ENCODE measurements at places on chromosomes 2 and 18.

DNA sequence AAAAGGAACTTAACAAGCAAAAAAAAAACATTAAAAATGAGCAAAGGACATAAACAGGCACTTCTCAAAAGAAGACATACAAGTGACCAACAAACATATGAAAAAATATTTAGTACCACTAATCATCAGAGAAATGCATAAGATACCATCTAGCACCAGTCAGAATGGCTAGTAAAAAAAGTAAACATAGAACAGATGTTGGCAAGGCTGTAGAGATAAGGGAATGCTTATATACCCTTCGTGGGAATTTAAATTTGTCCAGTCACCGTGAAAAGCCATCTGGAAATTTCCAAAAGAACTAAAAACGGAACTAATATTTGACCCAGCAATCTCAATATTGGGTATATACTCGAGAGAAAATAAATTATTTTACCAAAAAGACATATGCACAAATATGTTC lies 1751.3 kb upstream of the LRRTM1 start:
- DNase-seq: no peak

- no peak for DNase-seq
Observed at GRCh38 chr2:234880551-234881211, 71.1 kb upstream of the SH3BP4 start.

DNA sequence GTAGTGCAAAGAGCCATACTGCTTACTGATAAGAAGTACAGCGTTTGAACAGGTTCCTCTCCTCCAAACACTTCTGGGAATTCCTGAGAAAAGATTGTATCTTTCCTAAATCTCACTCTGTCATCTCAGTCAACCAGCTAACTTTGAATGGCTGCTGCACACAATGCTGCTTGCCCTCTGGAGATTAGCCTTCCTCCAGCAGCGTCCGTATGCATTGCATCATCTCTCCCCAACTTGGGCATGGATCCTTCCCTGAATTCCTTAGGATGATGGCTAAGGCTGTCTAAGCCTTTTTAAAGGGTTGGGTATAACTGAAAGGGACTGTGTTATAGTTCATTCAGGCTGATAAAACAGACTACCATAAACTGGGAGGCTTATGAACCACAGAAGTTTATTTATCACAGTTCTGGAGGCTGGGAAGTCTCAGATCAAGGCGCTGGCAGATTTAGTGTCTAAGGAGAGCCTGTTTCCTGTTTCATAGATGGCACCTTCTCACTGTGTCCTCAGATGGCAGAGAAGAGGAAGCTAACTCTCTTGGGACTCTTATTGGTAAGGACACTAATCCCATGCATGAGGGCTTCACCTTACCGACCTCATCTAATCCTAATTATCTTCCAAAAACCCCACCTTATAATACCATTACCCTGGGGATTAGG lies 105.3 kb downstream of the PAX3 start:
- DNase-seq: no peak

GRCh38 chr2:224393157-224393872 lies 8.6 kb downstream of the FAM124B start:
- no peak for DNase-seq

DNA sequence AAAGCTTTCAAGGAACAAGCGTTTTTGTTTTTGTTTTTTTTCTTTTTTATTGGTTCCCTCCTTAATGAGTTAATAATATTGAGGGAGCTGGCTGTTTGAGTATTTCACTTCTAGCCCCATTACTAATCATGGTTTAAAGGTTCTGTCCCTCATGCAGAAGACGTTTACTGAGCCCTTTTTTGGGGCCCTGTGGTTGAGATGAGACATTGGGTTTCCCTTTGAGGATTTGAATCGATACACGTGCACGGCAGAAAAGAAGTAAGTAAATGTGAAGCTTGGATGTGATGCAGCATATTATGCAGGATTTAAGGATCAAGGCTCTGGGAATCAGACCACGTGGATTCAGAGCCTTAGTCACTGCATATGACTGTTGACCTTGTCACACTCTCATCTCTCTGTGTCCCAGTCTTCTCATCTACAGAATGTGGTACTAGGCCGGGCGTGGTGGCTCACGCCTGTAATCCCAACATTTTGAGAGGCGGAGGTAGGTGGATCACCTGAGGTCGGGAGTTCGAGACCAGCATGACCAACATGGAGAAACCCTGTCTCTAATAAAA lies 1.0 kb upstream of the CHST10 start:
- no peak for DNase-seq

GRCh38 chr2:18598848-18599484 lies 9.6 kb upstream of the NT5C1B start:
- DNase-seq: no peak

DNA sequence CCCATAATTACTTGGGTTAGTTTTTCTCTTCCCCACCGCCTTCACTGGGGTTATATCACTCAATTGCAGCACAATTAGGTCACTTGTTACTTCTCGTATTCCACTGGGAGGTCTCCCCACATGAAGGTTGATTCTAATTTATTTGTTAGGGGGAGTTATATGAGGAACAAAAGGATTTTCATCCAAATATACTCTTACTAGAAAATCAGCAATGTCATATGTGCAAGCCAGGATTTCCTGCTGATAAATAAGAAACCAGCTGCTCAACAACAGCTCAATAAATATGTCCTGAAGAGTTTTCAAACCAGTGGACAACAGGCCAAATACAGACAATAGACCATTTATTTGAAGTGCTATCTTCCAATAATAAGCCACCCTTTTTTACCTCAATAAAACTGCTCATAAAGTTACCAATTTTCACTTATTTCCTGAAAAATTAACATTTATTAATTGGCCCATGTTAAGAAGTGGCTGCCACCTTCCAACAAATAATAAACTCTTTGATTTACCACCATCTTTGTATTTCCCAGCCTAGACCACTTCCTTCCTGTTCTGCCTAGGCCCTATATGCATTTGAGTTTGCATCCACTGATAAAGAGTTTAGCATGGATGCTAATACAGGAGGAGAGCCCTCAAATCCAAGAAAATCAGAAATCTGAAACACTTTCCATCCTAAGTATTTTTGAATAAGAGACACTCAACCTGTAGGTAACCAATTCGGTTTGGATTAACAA lies 184.4 kb upstream of the SLC39A10 start:
- DNase-seq: no peak

GRCh38 chr2:220705678-220706077 lies 866.4 kb downstream of the EPHA4 start:
- no peak for DNase-seq

GRCh38 chr2:236601316-236602202 lies 31.9 kb downstream of the ACKR3 start:
- DNase-seq: no peak

DNA sequence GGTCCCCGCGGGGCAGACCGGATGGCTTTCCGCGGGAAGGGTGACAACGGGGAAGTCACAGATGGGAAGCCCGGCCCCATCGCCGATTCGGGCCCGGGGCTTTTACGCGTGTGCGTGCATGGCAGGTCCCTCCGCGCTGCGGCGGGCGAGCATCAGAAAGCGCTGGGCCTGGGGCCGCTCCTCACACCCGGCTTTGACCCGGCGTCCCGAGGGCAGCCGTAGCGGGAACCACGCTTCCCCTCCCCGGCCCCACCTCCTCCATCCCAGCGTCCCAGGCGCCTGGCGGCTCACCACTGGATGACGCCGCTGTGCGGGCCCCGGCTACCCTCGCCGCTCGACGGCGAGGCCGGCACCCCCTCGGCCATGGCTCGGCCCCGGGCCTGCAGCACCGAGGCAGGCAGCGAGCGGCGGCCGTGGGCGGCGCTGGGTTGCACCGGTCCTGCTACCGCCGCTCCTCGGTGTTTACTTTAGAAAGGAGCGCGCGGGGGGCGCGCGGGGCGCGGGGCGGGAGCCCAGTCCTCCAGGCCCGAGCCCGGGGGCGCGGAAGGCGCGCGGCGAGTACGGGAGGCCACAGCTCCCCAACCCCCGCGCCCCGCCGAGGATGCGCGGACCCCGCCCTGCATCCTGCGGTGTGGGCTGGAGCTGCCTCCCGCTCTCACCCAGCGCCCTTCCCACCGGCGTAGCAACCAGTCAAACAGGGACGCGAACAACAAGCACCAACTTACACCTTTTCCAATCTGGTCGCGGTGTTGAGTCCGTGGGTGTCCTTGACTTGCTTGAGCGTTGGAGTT lies 806 bp downstream of the RFX8 start:
- DNase-seq: no peak

DNA sequence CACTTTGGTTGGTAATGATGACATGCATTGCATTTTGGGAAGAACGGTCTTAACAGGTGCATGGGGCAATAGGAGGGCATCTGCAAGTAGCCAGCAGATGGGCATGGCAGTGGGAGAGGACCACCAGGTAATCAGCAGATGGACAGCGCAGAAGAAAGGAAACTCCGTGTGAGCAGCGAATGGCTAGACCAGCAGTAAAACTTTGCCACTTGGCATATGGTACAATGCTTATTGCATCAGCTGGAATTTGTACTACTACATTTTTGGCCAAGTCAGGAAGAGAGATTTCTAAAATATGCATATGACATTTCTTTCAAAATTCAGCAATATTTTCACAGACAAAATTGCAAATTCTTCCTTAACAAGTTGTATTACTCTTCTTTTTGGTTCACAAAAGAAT lies 768.5 kb downstream of the LRP1B start:
- DNase-seq: no peak

DNA sequence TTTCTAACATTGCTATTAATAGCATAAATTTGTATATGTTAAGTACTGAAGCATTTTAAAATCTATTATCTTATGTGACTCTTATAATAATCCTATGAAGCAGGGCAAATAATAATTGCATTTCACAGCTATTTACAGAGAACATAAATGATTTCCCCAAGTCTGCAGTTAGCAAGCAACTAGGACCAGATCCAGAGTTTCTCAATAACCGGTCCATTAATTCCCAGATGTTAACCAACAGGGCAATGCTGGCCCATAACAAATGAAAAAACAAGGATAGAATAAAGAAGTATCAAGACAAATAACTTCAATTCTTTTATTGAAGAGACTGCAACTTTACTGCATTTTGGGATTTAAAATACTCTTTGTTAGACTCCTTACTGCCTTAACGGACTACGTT lies 91.7 kb upstream of the SPTBN1 start:
- no peak for DNase-seq

DNA sequence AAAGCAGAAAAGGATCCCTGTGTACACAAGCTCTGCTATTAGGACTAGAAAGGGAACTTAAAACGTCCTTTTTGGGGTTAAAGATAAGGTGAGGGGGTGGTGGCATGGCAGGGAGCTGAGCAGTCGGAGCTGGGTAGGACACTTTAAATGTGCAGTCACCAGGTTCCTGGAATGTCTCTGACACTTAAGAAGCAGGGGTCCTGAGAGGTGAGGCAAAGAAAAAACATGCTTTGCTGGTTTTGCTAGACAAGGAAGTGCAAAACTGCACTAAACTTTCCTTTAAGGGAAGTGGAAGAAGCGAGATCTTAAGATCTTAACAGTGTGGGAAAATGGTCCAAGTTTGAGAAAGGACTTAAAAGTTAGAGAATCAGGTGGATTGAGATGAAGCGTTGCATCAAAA lies 99.5 kb upstream of the MAP3K20 start:
- no peak for DNase-seq

- no peak for DNase-seq
Observed at GRCh38 chr2:52253416-52253980, 1221.6 kb upstream of the NRXN1 start.

- peak; percentile 14 for DNase-seq
Observed at GRCh38 chr2:68031542-68032160, 31.2 kb downstream of the C1D start.

Data from KG1 (cell line).